ENCODE measurements at places on chromosomes 1 and 21. TPM values are rescaled to one million over a fixed set of nuclear protein-coding genes. Genes with fewer than 3 reads are reported as not detected.

GRCh38 chr1:54081306-54082270 lies 28.2 kb downstream of the TCEANC2 start:
- DNase-seq: peak; percentile 63

The LDLRAP1 gene
- 25.0 TPM for total RNA-seq

The FAAH gene
- total RNA-seq: 34.4 TPM

The FMOD gene
- total RNA-seq: 126 TPM

- DNase-seq: no peak
Observed at GRCh38 chr1:59814901-59815825, at the start of gene HOOK1. HOOK1 (plus strand) TSS chr1:59814949; CDS start chr1:59815118, 169 bp downstream.

DNA sequence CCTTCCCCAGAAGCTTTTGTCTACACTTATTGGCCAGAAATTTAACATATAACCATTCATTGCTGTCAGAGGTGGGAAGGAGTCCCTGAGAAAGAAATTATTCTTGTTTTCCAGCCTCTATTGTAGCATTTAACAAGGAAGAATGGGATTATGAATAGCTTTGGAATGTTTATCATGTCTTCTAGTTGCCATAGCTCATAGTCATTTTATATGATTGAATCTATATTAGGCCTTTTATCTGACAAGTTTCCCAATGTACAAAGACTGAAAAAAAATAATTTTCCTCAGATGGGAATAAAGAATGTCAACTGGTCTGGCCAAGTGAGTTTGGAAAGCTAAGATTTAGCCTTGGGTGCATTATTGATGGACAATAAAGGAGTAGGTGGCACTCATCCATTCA lies 28.3 kb downstream of the PTPRC start:
- no peak for DNase-seq

GRCh38 chr1:117795190-117795589 lies 134.2 kb downstream of the GDAP2 start:
- DNase-seq: no peak

All from sciatic nerve (tissue), 2 donors.